Urinary bladder (tissue), 4 donors: ENCODE measurements at places on chromosomes 12 and 14. TPM values are rescaled to one million over a fixed set of nuclear protein-coding genes. Genes with fewer than 3 reads are reported as not detected.

- no peak for DNase-seq
Observed at GRCh38 chr12:132146772-132147422, 2.6 kb downstream of the NOC4L start.

NRIP2 gene
- total RNA-seq = 1.7 TPM

DAD1 gene
- 214 TPM for total RNA-seq

DNA sequence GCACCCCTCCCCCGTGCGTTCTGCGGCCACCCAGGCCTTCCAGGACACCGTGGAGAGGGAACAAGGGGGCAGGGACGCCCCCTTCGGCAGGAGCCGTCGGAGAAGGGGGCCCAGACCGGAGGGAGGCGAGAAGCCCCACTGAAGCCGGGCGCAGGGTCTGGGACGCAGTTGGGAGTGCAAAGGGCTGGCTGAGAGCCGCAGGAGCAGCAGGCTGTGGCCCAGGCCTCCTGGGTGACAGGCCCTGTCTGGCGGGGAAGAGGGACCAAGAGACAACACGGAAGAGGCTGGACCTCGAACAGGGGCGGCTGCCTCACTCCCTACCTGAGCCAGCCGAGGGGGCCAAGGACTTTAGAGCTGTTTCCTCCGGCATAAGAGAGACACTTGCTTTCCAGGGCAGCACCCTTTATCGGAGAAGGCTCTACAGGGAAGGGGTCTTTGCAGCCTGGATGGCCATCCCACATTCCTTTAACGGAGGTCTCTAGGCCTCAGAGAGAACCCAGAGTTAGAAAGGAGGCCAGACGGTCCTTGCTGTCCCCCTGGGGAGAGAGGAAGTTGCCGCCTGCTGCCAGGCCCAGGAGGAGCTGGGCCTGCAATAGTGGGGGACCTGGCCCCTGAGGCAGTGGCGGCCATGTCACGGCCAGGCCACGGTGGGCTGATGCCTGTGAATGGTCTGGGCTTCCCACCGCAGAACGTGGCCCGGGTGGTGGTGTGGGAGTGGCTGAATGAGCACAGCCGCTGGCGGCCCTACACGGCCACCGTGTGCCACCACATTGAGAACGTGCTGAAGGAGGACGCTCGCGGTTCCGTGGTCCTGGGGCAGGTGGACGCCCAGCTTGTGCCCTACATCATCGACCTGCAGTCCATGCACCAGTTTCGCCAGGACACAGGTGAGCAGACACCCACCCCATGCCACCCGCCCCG lies 1.3 kb downstream of the DTX1 start:
- no peak for DNase-seq

DNA sequence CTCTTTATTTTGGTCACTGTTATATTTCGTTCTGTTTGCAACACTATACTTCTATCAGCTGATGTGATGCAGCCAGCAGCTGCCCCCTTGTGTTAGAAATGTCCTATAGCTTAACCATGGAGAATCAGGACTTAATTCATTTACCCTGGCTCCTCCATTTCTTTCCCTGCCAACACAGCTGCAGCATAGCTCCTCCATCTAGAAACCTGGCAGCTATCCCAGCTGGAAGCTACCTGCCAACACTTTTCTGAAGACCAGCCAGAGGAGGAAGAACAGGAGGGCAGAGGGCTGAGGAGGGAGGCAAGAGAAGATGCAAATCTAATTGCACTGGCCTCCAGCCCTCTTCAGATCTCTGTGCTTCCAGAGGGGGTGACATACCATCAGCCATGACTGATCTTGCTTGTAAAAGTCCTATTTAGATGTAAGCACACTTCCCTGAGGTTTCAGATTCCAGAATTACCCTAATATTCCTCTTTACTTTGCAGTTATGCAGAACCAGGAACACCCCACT lies 156.8 kb upstream of the TMEM260 start:
- peak; percentile 88 for DNase-seq

GRCh38 chr14:24296341-24297157 lies 3.0 kb downstream of the DHRS1 start:
- no peak for DNase-seq

GRCh38 chr14:37114002-37114401 lies 58.4 kb downstream of the SLC25A21 start:
- DNase-seq = no peak

DNA sequence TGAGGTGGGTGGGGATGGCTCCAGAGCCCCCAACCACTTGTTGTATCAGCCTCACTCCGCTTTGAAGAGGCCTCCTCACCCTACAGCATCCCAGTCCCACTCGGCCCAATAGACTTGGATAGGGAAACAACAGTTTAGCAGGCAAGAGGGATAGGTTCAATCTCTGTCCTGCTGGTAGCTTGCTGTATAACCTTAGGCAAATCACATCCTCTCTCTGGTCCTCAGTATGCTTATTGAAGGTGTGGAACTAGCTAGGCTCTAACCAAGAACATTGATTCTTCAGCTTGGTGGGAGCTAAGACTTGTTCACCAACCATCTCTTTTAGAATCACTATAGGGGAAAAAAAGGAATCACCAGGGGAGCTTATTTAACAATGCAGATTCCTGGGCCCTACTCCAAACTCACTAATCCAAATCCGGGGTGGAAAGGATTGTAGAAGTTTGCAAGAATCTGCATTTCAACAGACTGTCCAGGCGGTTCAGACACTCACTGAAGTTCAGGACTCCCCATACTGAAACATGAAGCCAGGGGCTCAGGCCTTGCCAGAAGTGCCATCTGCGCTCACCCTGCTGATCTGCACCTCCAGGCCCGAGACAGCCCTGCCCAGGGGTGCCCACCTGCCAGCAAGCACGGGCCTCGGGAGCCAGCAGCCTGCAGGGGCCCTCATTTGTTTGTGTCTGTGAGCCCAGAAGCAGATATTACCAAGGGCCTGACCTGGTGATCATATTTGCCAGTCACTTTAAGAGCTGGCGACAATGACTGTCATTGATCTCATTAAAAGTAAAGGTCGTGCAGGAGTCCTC lies 113.0 kb downstream of the ADCK1 start:
- no peak for DNase-seq

IL26 gene
- total RNA-seq = not detected

- DNase-seq = no peak
Observed at GRCh38 chr14:57533214-57533613, 39.6 kb upstream of the CCDC198 start.

DNA sequence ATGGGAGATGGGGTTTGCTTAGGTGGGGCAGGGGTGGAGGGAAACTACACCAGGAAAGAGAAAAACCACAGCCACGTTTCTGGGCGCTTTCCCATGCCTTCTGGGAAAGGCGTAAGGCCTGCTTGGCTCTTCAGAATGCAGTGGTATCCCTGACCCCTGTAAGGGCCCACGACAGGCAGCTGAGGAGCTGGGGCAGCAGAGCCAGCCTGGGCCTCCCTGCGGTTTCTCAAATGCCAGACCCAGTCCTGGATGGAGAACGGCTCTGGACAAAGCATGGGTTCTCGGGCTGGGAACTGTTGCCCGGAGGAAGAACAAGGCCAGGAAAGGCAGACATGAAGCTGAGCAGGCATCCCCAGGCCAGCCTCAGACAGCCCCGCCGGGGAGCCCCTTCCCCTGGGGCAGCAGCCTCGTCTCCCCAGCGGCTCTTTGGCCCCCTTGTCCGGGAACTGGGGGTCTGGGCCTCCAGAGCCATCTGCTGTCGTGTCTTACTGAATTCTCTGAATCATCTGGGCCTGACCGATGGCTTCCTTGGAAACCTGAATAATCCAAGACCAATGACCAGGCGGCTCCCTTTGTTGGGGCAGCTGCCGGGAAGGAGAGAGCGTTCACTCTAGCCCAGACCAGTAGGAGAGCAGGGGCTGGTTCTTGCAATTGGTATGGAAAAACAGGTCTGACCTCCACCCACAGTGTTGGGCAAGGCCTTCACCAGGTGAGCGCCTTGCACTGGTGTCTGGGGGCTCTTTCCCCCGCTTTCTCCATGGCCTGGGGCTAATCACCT lies 64.0 kb upstream of the RIN3 start:
- no peak for DNase-seq
